Stimulated activated naive B cell treated with anti-CD40 and anti-IgM and Interleukin-4, amounts not matched to agents 10 μg/mL and 1 μg/mL and 100 μg/mL, for 72 hours (primary cell): ENCODE measurements at places on chromosomes 5 and 9.

DNA sequence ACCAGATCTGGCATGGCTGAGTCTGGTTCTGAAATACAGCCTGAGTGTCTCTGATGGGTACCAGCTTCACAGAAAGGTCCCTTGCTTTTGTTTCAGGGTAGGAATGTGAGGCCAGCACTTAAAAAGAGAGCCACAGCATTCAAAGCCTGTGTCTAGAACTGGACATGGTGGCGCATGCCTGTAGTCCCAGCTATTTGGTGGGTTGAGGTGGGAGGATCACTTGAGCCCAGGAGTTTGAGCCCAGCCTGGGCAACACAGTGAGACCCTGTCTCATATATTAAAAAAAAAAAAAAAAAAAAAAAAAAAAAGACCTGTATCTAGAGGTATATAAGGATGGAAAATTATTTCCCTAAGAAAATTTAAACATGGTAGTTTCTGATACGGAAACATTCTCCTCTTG lies 202.3 kb downstream of the GAPVD1 start:
- DNase-seq = no peak

DNA sequence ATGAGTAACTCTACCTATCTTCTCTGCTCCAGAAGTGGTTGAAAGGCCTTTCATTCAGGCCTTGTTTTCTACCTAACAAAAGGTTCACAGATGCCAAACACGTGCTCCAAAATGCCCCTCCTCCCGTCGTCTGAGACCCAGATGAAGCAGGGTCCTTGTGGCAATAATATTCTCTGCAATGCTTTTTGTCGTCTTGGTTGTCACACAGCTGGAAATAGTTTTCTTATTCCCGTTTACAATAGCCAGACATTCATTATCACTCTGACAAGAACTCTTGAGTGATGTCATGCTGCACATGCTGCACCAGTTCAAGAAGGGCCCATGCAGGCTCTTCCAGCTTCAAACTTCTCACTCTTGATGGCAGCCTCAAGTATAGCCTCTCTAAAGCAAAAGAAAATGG lies 7.8 kb downstream of the LPAR1 start:
- no peak for DNase-seq

DNA sequence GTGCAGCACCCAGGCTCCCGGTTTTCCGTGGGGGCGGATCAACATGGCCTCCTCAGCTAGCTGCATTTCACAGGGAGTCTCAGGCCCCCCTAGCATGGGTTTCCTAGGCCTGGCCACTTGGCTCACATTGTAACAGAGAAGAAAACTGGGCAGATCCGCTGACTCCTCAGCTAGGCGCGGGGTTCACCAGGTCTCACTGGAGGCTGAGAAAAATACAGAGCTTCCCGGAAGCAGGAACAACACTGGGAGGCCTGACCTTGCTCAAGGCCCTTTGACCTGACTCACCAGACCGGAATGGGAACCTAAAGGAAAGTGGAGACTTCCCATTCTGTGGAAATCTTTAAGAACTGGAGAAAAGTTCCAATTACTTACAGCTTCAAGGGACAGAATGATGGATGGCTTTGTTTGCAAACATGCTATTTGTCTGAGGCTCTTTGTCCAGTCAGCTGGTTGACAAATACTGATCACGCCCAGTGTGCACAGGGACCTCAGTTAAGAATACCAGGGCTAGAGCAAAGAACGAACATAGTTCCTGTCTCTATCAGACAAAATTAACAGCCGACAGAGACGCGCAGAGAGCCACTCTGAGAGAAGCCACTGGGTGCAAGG lies 88.7 kb upstream of the LRRTM2 start:
- no peak for DNase-seq

DNA sequence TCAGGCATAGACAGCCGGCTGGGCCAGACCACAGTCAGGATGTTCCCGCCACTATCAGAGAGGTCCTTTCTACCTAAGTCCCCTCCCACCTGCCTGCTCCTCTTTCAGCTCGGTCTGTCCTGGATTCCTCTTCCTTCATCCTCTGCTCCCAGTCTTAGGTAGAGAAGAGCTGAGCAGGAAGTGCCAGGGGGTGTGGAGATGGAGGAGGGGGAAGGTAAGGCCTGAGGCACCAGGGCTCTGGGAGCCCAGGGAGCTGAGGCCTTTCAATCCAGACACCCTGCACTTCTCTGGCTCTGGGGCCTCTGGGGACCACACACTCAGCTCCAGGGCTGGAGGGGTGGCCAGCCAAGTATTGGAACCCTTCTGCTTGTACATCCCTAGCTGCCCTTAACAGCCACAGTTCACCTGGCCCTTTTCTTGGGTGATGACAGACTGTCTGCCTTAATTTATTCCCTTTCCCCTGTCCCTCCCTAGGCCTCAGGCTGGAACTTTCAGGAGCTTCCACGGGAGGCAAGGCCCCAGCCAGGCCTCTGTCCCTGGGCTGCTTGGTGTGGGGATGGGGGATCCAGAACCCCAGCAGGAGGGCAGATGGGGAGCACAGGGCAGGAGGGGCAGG lies 15.6 kb downstream of the IRF1 start:
- no peak for DNase-seq

- no peak for DNase-seq
Measured at GRCh38 chr9:28930766-28931165, 1357.5 kb upstream of the C9orf72 start.

DNA sequence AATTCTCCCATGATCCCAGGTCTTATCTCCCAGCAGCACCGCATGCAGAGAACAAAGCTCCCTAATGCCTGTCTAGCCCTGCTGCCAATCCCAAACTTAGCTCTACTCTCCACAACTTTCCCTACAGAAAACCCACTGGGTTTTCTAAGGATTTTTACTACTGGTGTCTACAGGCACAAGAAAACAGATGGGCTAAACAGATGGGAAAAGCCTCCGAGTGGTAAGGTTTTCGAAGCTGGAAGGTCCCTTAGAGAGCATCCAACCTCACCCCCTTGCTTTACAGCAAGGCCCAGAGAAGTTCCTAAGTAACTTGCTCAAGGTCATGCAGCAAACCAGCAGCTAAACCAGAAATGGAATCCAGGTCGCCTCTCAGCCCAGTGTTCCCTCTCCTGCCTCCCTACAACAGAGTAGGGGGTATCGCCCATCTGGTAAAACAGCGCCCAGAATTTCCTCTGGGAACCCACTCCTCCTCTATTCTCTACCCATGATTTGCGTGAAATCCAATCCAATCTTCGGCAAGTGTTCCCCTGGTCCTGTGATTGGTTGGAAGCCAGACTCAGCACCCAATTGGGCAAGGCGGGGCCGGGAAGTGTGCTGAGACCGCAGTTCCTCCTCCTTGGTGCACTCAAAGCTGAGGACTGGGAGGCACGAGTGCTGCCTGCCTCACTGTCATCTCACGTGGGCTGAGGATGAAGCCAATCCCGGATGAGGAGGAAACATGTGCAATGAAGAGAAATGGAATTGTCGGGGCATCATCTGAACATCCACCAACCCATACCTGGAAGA lies 20.8 kb downstream of the CPLX2 start:
- no peak for DNase-seq
